Naive thymus-derived CD8-positive, alpha-beta T cell (primary cell): ENCODE measurements at places on chromosomes 2 and 18.

- no peak for DNase-seq
Measured at GRCh38 chr18:75201282-75202270, 7.4 kb downstream of the PTGR3 start.

DNA sequence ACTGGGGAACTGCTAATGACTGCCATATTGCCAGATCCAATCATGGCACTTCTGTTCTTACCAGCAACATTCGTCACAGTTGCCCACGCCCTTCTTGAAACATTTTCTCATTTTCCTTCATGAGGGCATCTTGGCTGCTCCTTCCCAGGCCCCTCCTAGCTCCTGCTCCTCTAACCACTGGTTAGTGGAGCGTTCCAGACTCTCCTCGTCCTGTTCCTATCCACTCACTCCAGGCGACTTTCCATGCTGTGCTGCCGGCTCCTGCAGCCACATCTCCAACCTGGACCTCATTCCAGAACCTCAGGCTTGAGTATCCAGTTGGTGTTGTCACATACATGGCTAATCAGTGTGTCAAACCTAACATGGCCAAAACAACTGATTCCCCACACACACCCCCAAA lies 1.3 kb upstream of the ADI1 start:
- no peak for DNase-seq

GRCh38 chr2:231111987-231112386 lies 12.9 kb downstream of the HTR2B start:
- DNase-seq, result no peak

DNA sequence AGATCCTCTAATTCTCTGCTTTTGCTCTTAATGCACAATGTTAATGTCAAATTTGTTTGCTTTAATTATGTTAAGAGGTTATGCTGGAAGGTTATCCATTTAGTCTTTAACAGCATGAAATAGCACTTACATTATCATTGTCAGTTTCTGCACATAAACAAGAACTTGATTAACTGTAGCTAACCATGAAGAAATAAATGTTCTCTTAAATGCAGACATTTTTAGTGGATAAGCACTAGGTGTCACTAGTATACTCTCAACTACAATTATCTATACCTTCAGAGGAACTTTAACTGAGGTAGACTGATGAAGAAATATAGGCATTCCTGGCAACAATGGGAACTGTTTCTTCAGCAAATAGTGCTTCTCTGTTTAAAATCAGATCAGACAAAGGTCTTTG lies 178.8 kb upstream of the CHST9 start:
- no peak for DNase-seq

GRCh38 chr18:10330428-10330827 lies 124.0 kb upstream of the APCDD1 start:
- no peak for DNase-seq

DNA sequence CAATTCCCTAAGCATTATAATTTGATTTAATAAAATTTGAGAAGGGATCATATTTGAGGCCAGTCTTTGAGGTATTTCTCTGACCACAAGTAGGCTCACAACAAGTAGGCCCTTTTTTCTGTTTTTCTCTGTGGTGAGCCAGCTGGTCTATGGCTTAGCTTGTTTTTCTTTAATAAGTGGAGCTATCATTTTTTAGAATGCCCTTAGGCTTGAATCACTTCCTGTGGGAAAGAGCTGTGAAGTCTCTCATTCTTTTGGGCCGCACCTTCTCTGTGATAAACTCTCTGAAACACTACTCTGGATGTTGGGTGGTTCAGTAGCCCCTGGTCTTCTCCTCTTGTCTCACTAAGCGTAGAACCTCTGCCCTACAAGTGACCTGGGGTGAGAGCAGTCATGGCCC lies 235.9 kb downstream of the SUCLG1 start:
- no peak for DNase-seq

DNA sequence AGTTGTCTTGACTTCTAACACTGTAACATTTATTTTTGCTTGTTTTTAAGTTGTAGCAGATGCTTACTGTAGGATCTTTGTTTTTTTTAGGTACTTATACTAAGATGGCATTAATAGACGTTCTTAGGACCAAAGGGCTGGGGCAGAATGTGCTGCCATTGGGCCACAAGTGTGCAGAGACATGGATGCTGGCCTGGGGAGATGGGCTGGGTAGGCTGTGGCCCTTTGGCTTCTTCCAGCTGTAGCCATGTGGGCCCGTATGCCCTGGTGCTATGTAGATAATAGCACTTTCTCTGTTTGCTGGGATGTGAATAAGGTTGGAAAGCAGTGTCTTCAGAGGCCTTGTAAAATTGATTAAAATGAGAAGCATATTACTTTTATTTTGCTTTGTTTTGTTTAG lies 18.8 kb downstream of the RAB31 start:
- no peak for DNase-seq

GRCh38 chr18:53004798-53005197 lies 664.8 kb downstream of the DCC start:
- no peak for DNase-seq

- DNase-seq, result no peak
Measured at GRCh38 chr2:217183471-217183870, 323.6 kb upstream of the TNP1 start.

DNA sequence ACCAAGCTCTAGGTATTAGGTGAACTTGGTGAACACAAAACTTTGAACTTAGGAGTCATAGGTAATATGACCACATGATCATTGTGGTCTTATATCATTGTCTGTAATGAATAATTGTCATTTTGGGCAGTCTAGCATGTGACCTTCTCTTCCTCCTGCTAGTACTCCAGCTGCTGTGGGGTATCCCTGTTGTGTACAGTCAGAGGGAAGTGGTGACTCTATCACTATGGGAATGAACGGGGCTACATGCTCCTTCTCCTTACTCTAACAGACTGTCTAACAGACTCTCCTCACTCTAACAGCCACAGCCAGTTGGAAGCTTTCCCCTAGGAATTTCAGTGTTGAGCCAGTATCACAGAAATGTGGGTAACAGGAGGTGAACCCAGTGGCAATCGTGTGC lies 68.2 kb upstream of the NEDD4L start:
- no peak for DNase-seq

- DNase-seq, result no peak
Measured at GRCh38 chr2:6498841-6499240, 366.9 kb downstream of the CMPK2 start.

DNA sequence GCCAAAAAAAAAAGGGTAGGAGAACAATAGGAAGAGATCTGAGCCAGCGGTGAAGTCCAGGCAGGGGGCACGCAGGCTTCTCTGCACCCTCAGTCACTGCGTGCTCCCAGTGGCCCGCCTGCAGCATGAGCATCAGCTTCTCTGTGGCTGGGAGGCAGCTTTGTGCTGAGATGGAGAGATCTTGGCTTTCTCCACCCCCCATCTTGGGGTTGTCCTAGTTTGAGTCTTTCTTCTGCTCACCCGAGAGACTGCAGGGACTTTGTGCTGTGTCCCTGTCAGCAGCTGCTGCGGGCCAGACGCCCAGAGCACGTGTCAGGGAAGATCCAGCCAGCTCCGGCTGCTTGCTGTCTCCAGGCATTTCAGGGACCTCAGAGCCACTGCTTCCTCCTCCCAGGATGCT lies 20.3 kb downstream of the TRAPPC12 start:
- DNase-seq, result no peak

GRCh38 chr2:24971286-24971535 lies 544 bp downstream of the DNAJC27 start:
- DNase-seq, result no peak

DNA sequence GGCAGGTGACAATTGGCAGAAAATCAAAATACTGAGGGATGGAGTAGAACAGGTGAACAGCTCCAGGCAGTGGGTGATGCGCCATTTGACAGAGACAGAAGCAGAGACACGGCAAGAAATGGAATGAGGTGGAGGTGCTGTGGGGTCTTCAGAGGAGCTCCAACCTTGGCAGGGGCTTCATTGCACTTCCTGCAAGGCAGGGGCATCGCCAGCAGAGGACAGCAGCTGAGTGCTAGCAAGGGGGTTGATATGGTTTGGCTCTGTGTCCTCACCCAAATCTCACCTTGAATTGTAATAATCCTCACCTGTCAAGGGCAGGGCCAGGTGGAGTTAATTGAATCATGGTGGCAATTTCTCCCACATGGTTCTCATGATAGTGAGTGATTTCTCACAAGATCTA lies 42.8 kb downstream of the CCDC68 start:
- DNase-seq, result no peak

GRCh38 chr2:189933041-189933440 lies 129.5 kb downstream of the MSTN start:
- DNase-seq, result no peak

DNA sequence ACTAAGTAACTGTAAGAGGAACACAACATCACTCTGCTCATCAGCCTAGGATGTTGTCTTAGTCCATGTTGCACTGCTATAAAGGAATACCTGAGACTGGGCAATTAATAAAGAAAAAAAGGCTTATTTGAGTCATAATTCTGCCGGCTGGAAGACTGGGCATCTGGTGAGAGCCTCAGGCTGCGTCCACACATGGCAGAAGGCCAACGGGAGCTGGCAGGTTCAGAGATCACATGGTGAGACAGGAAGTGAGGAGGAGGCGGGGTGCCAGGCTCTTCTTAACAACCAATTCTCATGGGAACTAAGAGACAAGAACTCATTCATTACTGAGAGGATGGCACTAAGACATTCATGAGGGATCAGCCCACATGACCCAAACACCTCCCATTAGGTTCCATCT lies 46.8 kb downstream of the EPG5 start:
- DNase-seq, result no peak

GRCh38 chr2:171807831-171808393 lies 86.1 kb downstream of the SLC25A12 start:
- no peak for DNase-seq

- no peak for DNase-seq
Measured at GRCh38 chr2:12577091-12577490, 139.6 kb upstream of the TRIB2 start.

GRCh38 chr2:120683081-120683480 lies 52.6 kb upstream of the GLI2 start:
- no peak for DNase-seq

- no peak for DNase-seq
Measured at GRCh38 chr2:66324909-66325528, 109.9 kb upstream of the MEIS1 start.

DNA sequence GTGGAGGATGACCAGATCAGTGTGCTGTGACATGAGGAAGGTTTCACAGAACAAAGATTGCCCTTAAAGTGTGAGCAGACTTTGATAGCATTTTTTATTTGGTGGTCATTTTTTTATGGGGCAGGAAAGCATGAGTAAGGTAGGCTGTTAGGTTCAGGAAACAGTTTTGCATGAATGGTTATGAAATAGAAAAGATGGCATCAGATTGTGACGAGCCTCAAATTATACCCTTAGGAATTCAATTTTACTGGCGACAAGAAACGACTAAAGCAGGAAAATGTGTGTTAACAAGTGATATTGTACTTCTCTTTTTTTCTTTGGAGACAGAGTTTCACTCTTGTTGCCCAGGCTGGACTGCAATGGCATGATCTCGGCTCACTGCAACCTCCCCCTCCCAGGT lies 44.7 kb downstream of the PIK3C3 start:
- no peak for DNase-seq
